ENCODE measurements at places on chromosomes 11 and 22.

DNA sequence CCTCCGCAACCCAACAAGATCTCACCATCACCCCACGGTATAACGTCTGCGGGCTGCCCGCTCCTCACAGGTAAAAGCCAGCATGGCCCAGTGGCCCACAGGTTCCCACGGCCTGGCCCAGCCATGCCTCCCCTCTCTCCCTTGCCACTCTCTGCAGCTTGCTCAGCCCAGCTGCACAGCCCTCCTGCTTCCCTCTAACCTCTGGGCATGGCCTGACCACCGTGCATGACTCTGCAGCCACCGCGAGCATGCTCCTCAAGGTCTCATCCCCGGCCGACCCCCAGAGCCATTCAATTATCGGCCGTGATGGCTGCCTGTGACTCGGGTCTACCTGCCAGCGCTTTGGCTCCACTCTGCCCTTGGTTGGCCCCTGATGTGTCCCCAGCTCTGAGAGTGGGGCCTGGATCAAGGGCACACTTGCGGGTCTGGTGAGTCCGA, 185.5 kb downstream of the CTTN start:
- DNase-seq = no peak

DNA sequence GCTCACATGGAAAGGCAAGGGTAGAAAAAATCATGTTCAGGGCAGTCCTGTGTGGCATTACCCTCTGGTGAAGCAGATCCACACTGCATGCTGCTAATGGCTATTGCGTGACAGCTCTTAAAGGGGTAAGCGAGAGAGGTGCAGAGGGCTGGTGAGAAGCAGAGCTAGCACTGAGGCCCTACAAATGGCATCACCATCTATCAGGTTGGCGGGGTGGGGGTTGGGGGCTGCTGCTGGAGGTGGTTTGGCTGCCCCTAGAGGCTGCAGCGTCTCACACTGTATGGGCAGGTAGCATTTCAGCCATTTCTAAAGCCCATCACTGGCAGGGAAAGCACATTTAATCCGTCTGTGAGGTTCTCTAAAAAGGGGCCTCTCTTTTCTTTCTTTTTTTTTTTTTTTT, 16.9 kb upstream of the TMA7B start:
- no peak for DNase-seq

DNA sequence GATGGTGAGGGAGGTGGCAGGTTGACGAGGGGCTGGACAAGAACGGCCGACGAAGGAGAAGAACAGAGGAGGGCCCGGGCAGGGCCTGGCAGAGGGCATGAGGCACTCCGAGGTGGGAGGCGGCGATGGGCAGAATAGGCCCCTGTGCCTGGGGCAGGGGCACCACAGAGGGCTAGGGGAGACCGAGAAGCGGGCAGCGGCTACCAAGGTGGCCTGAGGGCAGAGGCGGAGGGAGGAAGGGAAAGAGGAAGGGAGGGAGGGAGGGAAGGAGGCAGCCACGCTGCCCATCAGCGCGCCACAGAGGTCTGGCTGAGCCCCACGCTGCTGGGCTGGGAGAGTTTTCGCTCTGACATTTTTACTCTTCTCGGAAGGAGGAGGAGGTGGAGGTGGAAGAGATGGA, 11.3 kb downstream of the LSP1 start:
- no peak for DNase-seq

- DNase-seq = no peak
Measured at GRCh38 chr22:21688706-21689381, 23.0 kb downstream of the PPIL2 start.

DNA sequence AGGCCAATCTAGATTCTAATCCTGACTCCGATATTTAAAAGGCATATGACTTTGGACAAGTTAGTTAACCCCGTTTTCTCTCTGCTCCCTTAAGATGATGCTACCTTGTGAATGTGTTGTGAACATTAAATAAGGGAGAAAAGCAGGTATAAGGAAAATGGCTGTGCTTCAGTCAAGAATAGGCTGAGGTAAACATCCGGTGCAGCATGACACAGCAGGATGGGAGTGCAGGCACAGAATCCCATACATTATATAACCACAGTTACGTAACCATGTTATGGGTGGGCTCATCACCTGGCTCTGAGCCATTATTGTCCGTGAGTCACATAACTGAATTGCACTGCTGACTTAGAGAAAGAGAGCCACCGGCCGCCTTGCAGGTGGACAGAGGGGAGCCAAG, 382.2 kb upstream of the ANO5 start:
- DNase-seq = no peak

DNA sequence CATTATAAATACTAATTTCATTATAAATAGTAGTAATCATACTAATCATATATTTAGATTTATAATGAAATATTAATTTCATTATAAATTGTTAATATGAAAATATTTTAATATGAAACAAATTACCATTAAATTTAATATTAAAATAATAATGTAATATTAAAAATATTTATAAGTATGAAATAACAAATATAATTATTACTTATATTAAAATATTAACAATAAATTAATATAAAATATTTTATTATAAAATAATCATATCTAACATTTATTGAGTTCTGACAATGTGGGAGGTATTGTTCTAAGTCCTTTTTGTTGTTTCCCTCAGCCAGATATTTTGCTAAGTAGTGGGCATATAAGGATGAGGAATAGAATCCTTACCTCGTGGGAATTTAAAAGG, 1341.4 kb downstream of the LRRC4C start:
- DNase-seq = no peak

GRCh38 chr11:113517361-113517760, 42.2 kb upstream of the DRD2 start:
- DNase-seq = no peak

GRCh38 chr22:49449811-49450446, 377.7 kb downstream of the BRD1 start:
- no peak for DNase-seq

GRCh38 chr11:117980280-117980679, 5.9 kb upstream of the IL10RA start:
- DNase-seq = no peak

DNA sequence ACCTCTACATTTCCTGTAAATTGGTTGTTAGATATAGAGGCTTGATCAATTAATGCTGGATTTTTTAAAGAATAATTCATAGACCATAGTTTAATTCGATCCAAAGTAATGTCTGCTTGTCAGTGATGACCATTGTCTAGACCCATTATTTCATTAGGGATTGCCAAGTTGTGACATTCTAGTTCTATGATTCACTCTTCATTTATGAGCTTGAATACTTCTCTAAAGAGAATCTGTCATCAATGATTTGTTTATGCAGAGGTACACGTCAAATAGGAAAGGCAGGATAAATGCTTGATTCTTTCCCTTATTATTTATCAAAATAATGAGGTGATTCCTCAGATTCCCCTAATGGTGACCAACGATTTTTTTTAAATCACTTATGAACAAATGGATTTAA, 24.0 kb upstream of the ROBO3 start:
- DNase-seq = no peak

GRCh38 chr11:20110908-20111669, 49.2 kb downstream of the DBX1 start:
- DNase-seq = peak; percentile 29

GRCh38 chr22:49182416-49182815, 645.3 kb downstream of the BRD1 start:
- no peak for DNase-seq

DNA sequence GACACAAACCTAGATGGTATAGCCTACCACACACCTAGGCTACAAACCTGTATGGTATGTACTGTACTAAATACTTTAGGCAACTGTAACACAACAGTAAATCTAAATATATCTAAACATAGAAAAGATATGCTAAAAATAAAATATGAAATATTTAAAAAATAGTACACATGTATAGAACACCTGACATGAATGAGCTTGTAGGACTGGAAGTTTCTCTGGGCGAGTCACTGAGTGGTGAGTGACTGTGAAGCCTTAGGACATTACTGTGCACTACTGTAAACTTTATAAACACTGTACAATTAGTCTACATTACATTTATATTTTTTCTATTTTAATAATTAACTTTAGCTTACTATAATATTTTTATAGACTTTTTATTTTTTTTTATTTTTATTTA, 1301.3 kb downstream of the FAM181B start:
- no peak for DNase-seq

DNA sequence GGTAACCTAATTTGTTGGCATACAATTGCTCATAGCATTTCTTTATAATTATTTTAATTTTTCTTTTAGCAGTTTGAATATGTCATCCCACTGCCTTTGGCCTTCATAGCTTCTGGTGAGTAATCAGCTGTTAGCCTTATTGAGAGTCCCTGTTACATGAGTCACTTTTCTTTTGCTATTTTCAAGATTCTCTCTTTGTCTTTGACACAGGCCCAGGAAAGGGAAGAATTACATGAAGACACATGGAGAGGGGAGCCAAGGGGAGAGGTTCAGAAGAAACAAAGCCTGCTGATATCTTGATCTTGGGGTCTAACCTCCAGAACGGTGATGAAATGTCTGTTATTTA, 418.2 kb downstream of the METTL15 start:
- no peak for DNase-seq

All from T-helper 2 cell treated with Interferon-gamma antibody and Interleukin-4, amounts not matched to agents 5 μg/mL and 100 μg/mL, for 36 hours (primary cell).